ENCODE measurements at places on chromosomes 5 and 9.

GRCh38 chr5:156378159-156378558 is 51.2 kb downstream of the SGCD start:
- DNase-seq = no peak

- no peak for DNase-seq
These were observed 31.0 kb upstream of the SHISAL2B start for GRCh38 chr5:64659289-64659688.

DNA sequence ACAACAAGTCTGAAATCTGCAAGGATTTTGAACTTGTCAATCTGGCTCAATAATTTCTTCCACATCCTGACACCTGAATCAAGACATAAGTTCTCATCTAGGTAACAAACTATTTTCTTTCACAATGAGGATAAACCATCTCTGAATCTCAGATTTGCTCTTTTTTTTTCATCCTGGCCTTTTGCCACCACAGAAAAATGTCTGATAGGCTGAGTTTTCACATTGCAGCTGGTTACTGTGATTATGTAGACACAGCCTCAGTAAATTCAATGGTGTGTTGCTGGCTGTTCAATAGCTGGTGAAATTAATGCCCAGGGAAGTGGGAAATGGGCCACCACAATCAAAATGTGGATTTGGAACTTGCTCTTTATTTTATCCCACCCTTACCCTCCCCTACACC is 2.8 kb upstream of the ADRA1B start:
- no peak for DNase-seq

GRCh38 chr9:113301548-113301947 is 1.6 kb downstream of the RNF183 start:
- DNase-seq = no peak

DNA sequence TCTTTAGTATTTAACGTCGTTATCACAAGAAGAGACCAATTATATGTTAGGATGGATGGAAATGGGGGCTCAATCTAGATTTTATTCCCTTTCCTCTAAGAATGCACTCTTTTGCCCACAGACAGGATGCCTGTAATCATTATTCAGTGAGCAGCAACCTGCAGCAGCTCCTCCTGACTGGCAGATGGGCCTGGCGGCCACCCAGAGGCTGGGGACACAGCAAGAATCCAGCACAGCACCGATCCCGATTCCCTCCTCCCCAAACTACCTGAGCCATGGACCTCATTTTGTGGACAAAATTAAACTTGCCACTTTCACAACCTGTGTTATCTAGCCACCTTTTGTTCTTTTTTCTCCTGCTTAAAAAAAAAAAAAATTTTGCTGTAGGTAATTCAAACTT is 101.0 kb downstream of the USP20 start:
- DNase-seq = no peak

- DNase-seq = no peak
These were observed 512 bp downstream of the PLK2 start for GRCh38 chr5:58459146-58460001.

DNA sequence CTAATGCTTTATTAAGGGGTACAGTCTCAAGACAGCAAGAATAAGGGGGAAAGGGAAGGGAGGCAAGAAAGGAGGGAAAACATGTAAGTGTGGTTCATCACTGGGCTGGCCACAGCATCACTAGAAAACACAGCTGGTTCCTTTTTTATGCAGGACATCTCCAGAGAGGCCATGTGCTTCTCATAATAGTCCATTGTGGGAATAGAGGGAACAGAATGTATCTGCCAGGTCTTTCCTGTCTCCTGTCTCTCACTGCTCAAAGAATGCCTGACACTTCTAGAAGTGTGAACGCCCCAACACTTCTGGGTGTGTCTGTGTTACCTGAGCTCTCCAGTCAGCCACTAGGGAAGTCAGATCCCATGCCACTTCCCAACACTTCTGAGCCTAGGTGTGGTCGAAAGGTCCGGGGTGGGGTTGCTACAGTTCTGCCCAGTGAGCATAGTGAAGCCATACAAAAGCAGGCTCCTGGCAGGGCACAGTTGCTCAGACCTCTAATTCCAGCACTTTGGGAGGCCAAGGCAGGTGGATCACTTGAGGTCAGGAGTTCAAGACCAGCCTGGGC is 255.6 kb upstream of the SLC30A5 start:
- DNase-seq = no peak

DNA sequence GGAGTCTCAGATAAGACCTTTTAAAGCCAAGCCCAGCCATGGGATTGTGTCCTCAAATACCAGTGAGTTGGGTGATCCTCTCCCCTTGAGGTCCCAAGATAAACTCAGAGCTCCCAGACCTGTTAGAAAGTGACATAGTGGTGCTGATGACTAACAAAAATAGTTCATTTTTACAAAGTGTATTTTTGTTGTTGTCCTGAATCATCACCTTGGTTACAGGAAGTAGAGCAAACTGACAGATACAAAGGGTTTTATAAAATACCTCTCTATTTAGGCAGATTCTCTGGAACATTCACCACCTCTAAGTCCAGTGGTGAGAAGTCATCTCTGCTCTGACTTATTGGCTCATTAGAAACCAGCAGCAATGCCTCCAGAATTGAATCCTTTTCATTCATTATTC is 259.3 kb downstream of the CEMIP2 start:
- DNase-seq = no peak

GRCh38 chr5:115542651-115543364 is 1.8 kb downstream of the FEM1C start:
- DNase-seq = no peak

- DNase-seq = no peak
These were observed 185.4 kb downstream of the CPLANE1 start for GRCh38 chr5:37063739-37064138.

- DNase-seq = no peak
These were observed 170.0 kb downstream of the SLC24A2 start for GRCh38 chr9:19618816-19619215.

GRCh38 chr5:142466195-142466971 is 141.6 kb upstream of the SPRY4 start:
- DNase-seq = no peak

DNA sequence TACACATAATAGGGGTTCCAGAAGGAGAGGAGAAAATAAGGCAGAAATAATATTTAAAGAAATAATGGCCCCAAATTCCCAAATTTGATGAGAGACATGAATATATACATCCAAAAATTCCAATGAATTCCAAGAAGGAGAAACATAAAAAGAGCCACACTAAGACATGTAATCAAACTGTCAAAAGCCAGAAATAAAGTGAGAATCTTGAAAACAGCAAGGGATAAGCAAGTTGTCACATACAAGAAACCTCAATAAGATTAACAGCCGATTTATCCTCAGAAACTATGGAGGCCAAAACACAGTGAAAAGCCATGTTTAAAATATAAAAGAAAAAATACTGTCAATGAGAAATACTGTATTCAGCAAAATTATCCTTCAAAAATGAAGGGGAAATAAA is 14.5 kb downstream of the CATSPER3 start:
- DNase-seq = no peak

DNA sequence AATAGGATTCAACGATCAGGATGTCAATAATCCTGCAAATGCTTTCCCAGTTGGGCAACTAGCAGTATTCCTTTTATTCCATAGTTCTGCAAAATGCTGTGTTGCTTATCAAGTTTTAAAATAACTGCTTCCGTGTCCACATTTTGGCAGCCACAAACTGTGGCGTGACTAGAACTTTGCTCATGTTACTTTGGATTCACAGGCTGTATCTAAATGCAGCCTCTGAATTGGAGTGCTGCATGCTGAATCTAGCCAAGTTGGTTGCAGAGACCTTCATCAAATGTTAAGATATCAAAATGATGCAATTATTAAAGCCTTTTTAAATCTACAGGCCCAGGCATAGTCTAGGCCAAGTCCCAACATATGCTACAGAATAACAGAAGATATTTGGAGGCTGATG is 249.2 kb downstream of the NR2F1-AS1 start:
- DNase-seq = no peak

GRCh38 chr9:15373881-15374280 is 48.8 kb upstream of the SNAPC3 start:
- DNase-seq = no peak

GRCh38 chr5:83104021-83104420 is 26.7 kb downstream of the XRCC4 start:
- DNase-seq = no peak

DNA sequence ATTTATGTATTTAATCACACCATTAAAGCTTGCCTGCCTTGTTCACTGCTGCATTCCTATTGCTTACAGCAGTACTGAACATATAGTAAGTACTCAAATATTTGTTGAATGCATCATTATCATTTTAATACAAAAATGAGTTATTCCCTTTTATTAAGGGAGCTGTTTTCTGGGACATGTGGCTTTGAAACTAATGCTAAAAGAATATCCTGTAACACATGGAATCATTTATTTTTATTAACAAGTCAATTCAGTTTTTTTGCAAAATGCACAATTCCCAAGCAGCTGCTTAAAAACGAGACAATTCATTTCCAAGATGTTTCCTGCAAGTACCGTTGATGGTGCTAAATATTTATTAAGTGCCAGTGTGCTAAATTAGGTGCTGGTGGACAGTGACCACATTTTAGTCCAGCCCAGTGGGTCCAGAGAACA is 148.3 kb upstream of the NR3C1 start:
- no peak for DNase-seq

DNA sequence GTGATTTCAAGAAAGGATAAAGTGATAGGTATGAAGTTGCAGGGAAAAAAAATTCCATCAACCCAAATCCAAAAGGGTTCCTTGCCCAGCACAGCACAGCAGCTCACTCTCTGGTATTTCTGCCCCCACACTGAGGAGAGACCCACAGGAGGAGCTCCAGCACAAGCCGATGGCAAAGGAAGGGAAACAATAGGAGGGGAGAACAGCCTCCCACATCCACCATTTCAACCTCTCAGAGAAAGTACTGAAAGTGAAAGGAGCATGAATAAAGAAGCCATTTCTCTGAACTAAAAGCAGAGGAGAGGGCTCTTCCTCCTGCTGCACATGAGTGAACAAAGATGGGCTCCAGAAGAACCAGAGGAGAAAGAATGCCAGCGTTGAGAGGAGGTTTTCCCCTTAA is 54.9 kb upstream of the ZSWIM6 start:
- DNase-seq = no peak

DNA sequence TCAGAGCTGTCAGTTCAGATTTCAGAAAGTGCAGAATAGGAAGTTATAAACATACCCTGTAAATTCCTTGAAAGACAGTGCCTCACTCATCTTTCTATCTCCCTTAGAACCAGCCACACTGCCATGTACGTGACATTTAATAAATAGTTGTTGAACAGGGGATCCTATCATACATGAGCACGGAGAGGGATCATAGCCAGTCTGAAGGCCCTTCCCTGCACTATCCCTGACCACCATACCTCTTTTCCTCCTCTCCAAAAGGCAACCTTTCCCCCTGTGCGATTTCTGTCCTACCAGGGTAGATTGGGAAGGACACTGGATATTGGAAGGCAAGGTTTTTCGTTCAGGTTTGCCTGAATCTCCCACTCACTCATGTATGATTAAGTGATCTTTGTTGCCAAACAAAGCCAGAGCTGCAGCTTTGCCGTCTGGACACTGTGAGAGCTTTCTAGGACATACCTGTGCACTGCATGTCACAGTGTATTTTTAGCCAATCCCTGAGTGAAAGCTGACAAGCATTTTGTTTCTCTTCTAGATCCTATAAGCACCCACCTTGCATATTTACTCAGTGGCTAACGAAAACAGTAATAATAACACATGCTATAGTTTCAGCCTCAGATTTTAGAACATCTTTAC is 986.5 kb upstream of the WWC1 start:
- DNase-seq = no peak

GRCh38 chr9:133282464-133283238 is 7.7 kb upstream of the ABO start:
- DNase-seq = peak; percentile 11

DNA sequence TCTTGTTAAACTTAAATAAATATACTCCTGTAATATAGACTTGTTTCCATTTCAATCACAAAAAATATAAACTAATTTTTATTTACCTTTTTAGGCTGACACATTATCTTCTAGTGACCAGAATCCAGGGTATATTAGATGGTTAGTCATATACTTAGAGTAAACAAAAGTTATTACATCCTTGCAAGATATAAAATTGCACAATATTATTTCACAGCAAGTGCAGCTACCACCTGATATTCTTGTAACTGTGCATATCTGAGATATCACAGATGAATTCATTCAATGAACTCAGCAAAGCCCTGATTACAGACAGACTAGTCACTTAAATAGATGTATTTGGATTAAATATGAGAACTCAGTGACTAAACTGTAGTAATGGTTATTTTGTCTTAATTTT is 25.6 kb upstream of the ARRDC3 start:
- no peak for DNase-seq

DNA sequence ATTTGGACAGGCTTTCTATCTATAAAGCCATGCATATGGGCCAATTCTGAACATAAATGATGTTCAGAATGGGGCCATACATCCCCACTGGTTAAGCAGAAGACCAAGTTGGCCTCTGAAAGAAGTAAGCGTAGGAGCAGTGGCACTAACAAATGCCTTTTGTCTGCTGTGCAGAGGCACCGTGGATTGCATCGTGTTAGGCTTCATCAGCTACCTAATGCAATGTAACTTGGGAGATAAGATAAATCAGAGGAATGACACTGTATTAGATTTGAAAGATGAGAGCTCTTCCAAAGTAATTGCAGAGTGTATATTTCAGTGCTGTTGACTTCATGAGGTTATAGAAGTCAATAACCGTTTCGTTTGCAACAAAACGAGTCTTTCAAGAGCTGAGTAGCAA is 148.1 kb downstream of the PARP8 start:
- DNase-seq = no peak

GRCh38 chr9:12773562-12773961 is 1.3 kb upstream of the LURAP1L start:
- DNase-seq = no peak

- DNase-seq = no peak
These were observed 674.5 kb downstream of the CETN3 start for GRCh38 chr5:89735082-89735481.

DNA sequence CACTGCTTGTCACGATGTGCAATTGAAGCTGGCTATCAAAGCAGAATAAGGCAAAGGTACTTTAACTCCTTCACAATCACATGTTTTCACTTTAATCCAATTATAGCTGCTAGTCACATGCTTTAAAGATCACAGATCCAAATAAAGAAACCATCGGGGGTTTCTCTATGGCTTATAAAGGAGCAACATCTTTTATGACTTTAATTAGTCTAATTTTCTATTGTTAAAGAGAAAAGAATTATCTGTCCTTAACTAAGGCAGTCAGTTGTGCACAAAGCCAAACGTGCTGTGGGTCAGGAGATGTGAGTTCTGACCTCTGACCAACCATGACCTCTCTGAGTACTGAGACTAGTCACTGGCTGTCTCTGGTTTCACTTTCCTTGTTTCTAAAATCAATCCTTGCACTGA is 561.1 kb downstream of the RAB3C start:
- no peak for DNase-seq

- no peak for DNase-seq
These were observed 29.2 kb upstream of the DNAH5 start for GRCh38 chr5:13973724-13974123.

DNA sequence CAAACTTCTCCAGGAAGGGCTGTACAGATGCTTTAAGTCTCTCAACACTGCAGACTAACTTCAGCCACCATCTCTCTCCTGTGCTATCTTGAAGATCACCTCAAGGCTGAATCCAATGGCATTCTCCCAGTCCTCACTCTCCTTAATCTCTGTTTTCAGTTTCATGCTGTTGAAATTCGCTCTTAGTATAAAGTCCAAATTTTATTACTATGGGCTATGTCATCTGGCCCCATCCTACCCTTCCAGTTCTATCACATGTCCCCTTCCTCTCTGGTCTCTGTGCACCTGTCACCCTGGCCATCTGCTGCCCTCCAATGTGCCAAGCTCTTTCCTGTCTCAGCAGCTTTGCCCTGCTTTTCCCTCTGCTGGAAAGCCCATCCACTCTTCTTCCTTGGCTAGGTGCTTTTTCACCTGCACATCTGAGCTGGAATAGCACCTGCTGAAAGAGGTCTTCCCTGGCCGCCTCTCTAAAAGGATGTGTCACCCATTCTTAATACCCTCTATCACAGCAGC is 284.7 kb upstream of the MAP3K1 start:
- no peak for DNase-seq
